ENCODE measurements at places on chromosomes 11 and 22. TPM values are rescaled to one million over a fixed set of nuclear protein-coding genes. Genes with fewer than 3 reads are reported as not detected.

Gene BEST1
- 2.3 TPM for total RNA-seq

Gene SOX6
- total RNA-seq, result 5.4 TPM

Gene SHANK2
- total RNA-seq, result 9.2 TPM

Gene TRIM29
- total RNA-seq, result not detected

Gene RFPL1
- not detected for total RNA-seq

Gene LDHAL6A
- not detected for total RNA-seq

Gene HTR3A
- not detected for total RNA-seq

Gene FJX1
- 16.7 TPM for total RNA-seq

Gene FOSL1
- total RNA-seq, result 26.8 TPM

Gene TMEM151A
- 0.39 TPM for total RNA-seq
